Testis (tissue), 5 donors: ENCODE measurements at places on chromosomes 2 and 18. TPM values are rescaled to one million over a fixed set of nuclear protein-coding genes. Genes with fewer than 3 reads are reported as not detected.

- DNase-seq: peak; percentile 9
Measured at GRCh38 chr2:241074065-241074818, 27.8 kb downstream of the MTERF4 start.

GRCh38 chr2:19140463-19141208 is 217.8 kb downstream of the OSR1 start:
- no peak for DNase-seq

GRCh38 chr2:37332560-37332959 is 7.9 kb upstream of the PRKD3 start:
- no peak for DNase-seq

Gene IL1RL2
- 0.24 TPM for total RNA-seq

Gene HPCAL1
- total RNA-seq: 263 TPM

Gene SERPINB10
- not detected for total RNA-seq
